ENCODE measurements at places on chromosomes 12 and 14.

DNA sequence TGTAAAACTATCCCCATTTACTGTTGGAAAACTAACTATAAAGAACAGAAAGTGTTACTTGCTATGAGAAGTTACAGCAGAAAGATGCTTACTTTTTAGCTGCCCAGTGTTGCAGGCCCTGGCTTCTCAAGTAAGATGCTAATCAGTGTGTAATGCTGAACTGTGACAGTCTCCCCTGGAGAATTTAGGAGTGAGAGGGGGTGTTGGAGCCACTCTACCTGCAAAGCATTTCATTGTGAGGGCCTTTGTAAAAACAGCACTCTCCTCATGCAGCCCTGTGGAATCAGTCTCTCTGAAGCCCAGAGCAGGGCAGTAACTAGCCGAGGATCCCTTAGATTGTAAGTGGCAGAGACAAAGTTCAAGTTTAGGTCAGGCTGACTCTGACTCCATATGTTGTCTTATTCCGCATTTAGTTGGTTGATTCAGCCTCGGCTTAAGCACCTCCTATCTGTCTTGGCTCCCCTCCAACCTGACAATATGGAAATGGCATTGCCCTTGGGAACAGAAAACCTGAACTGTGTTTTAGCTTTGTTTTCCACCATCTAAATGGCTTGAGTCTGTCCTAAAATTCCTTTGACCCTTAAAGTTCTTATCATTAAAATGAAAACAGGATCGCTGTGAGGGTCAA is 141.3 kb downstream of the PRKCH start:
- no peak for DNase-seq
- no peaks in the 10 kb centered on the region for H3K36me3 ChIP-seq
- no peak overlapping the region for H3K27ac ChIP-seq

GRCh38 chr14:89141862-89142261 is 275.2 kb downstream of the FOXN3 start:
- no peaks in the 10 kb centered on the region for H3K4me1 ChIP-seq
- H3K27me3 ChIP-seq: no peaks in the 10 kb centered on the region

DNA sequence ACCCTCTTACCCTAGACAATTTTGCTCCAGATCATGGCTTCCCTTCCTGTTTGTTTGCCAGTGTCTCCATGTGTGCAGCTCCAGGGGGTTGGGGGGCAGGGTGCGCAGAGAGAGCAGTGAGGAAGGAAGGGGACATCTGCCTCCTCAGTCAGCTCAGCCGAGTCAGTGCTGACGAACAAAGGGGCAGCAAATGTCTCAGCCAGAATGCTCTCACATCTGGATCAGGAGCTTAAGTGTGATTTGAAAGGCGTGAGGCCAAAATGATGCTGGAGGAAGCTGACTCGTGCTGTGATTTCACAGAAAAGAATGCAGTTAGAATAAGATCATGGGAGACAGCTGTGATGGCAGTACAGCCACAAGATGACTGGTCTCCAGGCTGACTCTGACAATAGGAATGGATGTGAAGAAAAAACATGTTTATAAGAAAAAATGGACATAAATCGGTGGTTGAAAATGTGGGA is 27.1 kb upstream of the CDK17 start:
- H3K27ac ChIP-seq: peak overlapping the region; percentile 11
- no peaks in the 10 kb centered on the region for H3K36me3 ChIP-seq
- H3K4me1 ChIP-seq: no peaks in the 10 kb centered on the region
- no peak overlapping the region for H3K4me3 ChIP-seq
- H3K27me3 ChIP-seq: no peaks in the 10 kb centered on the region

DNA sequence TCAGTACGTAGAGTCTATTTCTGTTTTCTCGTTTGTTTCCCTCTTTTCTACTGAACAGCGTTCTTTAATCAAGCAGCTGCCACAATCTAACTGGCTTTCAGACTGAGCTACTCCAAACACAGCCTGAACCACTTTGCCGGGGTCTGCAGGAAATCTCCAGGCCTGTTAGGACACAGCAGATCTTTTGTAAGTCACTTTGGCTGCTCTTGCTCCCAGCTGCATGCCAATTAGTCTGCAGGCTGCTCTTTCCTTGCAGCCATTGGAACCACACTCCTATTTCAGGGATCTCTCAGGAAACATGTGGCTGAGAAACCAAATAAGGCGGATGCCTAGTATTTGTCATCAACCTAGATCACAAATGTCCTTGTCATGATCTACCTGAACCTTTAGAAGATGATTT is 73.6 kb downstream of the TMTC1 start:
- no peaks in the 10 kb centered on the region for H3K27me3 ChIP-seq
- peak overlapping the region; percentile 68 for H3K27ac ChIP-seq
- DNase-seq: no peak
- H3K4me1 ChIP-seq: peaks cover 6% of the 10 kb centered on the region

Measured in aorta (tissue), 5 donors.